Aorta (tissue), 5 donors: ENCODE measurements at places on chromosomes 2 and 18.

DNA sequence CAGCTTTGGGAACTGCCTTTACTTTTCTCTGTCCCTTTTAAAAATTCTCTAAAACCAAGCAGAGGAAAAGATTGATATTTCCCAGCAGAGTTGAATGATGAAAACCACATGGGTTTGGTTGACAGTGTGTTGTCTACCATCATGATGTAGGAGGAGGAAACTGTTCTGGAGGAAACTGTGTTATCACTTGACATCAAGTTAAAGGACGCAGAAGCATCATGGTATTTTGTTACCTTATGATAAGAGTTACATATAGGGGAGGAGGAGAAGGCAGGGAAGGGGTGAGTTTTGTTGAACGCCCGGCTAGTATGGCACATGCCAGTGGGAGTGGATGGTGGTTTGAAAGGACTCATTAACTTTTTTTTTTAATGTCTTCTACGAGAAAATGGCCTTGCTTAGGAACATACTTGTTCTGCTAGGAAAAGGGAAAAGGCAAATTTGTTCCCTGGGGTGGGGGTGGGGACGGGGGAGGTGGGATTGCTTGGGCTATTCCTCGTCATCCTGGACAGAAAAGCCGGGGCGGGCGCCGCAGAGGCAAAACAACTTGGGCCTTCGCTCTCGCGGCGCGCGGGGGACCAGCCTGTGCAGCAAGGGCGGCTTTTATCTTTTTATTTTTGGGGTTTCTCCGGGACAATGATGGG, 766 bp downstream of the TMEM17 start:
- DNase-seq: no peak

GRCh38 chr2:23703037-23703582, 223.8 kb downstream of the ATAD2B start:
- no peak for DNase-seq

DNA sequence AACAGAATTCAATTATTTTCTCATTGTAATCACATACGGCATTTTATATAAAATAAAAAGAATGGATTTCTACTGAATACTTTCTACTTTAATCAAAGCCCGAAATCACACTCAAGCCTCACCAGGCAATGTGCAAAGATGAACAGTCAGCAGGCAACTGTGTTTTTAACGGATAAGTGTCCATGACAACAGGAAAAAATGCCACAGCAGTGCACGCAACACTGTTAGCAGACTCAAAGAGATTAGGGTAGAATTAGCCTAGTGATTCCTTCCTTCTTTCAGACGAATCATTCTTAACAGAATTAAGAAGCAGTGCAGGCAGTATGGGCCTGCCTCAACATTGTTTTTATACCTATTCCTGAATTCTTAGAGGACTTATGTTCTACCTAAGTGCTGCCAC, 135.6 kb downstream of the CDH2 start:
- no peak for DNase-seq

GRCh38 chr2:8231902-8232301, 450.0 kb upstream of the ID2 start:
- DNase-seq: no peak

DNA sequence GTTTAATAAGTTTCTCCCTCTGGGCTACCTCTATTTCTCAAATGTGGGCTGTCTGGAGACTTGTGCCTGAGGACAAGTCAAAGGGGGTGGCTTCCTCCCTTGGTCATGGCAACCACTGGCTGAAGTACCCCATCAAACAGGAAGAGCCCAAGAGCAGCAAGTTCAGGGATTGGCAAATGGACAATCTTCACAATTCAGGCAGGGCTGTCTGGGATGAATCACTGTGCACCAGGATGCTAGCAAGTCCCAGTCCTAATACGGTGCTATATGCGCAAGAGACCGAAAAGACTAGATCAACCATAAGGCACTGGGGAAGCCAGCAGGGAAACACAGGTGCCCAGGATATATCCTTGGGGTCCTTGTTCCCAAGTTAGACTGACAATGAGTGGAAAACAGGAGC, 75.5 kb downstream of the ANTXR1 start:
- no peak for DNase-seq
